ENCODE measurements at places on chromosomes 11 and 22.

DNA sequence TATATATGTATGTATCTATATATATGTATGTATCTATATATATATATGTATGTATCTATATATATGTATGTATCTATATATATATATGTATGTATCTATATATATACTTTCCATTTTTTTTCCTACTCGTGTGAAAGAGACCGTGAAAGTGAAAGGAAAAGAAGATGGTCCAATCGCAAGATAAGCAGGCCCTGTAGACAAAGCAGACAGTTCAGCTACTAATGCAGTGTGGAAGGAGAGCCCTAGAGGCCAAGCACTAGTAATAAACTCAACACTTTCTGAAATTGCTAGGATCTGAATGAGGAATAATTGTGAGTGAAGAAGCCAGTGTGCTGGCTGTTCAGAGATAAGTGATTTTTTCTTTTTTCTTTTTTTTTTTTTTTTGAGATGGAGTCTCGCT, 47.2 kb downstream of the MCHR1 start:
- DNase-seq, result no peak

DNA sequence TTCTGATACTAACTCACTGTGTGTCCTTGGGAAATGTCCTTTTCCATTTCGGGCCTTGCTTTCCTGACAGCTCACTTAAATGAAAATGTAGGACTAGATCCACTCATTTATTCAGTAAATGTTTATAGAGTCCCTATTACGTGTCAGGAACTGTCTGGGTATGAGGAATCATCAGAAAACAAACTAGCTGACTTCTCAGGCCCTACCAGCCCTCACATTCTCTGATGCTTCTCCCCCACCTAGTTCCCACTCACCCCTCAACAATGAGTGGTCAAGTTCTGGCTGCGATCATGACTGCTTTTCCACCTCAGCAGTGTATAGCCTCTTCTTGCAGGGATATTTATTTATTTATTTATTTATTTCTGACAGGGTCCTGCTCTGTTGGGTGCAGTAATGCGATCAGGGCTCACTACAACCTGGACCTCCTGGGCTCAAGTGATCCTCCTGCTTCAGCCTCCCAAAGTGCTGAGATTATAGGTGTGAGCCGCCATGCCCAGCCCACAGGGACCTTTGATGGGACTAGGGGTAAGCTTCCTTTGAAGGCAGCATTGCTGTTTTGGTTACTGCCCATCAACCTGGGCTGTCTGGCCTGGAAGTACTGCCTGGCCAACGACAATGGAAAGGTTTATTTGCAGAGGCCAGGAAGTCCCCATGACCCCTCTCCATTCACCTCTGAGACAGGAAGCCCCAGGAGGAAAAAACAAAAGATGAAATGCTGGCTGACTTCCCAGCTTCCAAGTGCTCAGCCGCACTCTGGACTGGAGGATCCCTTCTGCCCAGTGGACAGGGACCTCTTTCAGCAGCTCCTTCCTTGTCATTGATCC, 33.1 kb upstream of the POLD3 start:
- no peak for DNase-seq

- no peak for DNase-seq
Observed at GRCh38 chr22:20402960-20403778, 9.2 kb downstream of the ZNF74 start.

GRCh38 chr11:126485021-126485792, 129.7 kb downstream of the ST3GAL4 start:
- DNase-seq, result no peak

DNA sequence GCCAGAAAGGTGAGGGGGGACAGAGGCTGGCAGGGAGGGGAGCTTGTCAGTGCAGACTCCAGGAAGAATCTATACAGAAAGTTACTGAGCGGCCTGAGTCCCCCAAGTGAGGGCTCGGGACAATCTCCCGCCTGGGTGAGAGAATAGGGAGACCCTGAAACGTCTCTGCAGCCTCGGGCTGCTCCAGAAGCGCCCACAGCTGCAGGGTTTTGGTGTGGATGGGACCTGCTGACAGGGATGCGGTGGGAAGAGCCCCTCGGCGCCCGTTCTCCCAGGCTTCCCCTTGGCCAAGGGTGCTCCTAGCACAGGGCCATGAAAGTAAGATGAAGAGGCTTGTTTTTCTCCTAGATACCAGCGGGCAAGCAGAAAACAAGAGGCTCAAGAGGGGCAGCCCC, 743 bp upstream of the RCE1 start:
- DNase-seq, result no peak

DNA sequence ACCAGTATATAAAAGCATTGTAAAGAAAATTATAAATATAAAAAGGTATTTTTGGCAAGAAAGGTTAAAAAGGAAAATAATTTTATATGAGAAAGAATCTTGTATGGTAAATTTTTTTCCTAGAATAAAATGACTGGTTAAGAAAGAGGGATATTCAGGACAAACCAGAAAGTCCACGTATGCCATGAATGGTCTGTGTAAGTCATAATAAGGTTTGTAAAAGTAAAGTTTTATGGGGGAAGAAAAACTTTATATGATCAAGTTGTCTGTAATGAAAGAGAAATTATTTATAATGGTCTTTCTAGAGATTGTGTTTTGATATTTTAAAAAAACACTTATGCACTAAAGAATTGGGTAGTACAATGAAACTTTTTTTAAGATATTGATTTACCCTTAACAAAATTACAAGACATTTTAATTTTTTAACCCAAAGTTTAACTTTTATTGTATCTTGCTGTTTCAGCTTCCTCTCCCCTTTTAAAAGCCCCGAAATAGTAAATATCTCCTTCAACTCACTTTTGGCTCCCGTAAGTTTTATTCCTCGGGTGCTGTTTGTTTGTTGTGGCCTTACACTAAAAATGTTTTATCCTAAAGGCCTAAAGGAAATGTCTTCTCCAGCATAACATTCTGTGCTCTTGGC, 47.7 kb downstream of the AMOTL1 start:
- no peak for DNase-seq

- DNase-seq, result no peak
Observed at GRCh38 chr22:46659791-46660186, 39.6 kb downstream of the GRAMD4 start.

DNA sequence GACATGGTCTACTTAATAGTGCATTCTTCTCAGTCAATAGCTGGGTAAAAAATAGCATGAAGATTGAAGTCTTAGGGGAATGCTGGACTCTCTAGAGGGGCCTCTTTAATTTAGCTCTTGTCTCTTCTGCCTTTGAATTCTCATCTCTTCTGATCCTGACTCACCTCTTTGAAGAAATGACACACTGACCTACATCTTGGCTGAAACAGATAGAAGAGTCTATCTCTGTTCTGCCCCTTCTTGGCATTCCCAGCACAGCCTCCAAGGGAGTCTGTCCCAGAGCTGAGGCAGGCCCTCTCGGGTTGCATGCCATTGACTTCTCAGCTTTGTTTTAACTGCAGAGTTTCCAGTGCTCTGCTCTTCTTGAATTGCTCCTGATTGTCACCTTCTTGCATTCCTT, 55.7 kb downstream of the PTPRJ start:
- no peak for DNase-seq

- DNase-seq, result no peak
Observed at GRCh38 chr11:14041040-14041439, 78.5 kb downstream of the SPON1 start.

- no peak for DNase-seq
Observed at GRCh38 chr11:59600234-59600633, 15.3 kb downstream of the OSBP start.

- DNase-seq, result no peak
Observed at GRCh38 chr11:121291896-121292494, 576 bp upstream of the SC5D start.

GRCh38 chr22:46393873-46394272, 58.4 kb downstream of the TRMU start:
- DNase-seq, result no peak

DNA sequence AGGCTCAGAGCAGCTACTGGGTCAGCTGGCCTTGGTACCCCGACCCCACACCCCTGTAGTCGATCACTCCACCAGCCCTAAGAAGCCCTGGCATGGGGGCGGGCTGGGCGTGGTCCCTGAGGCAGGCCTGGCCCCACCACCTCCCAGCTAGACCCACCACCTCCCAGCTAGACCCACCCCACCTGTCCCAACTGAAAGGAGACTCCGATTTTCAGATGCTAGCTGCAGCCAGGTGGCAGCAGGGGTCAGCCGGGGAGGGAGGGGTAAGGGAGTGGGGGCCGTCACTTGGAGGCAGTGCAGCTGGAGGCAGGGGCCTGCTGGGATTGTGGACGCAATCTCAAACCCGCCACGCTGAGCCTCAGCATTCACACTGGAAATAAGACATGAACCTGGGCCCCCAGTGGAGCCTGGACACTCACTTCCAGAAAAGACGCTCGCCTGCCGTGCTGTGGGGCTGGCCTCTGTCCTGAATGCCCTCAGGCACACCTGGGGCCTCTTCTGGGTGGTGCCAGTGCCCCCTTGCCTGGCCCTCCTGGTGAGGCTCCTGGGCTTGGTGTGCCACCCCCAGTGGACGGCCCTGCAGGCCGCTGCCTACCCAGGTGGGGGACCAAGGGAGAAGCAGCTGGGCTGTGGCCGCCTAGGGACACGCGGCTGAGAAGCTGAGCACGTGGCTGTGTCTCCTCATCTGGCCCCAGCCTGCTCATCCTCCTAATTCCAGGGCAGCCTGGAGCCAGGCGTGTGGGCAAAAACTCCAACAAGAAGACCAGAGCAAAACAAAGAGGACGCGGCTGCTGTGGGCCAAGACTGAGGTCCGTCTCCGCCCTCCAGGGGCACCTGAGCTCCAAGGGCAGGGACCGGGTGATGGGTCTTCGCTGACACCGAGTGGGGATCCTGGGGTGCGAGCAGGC, 26.7 kb downstream of the OSBPL5 start:
- no peak for DNase-seq

- no peak for DNase-seq
Observed at GRCh38 chr22:20748731-20749428, 25.0 kb upstream of the SERPIND1 start.

GRCh38 chr11:131874070-131874469, 503.7 kb downstream of the NTM start:
- DNase-seq, result no peak

DNA sequence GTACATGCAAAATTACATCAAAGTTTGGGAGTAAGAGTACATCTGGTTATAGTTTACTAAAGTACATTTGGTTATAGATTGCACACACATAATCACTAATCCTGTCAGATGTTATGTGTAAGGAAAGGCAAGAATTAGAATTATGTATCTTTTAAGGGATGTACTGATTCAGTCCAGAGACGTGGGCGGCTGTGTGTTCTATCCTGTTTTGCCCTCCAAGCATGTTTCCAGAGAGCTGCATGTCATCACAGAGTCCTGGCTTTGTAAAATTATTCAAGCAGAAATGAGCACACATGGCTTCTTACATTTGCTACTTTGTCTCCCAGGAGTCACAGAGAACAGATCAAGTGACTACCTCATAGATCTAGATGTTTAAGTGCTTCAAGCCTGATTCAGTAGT, 33.2 kb upstream of the CEP126 start:
- no peak for DNase-seq

- DNase-seq, result no peak
Observed at GRCh38 chr11:24513479-24514218, 16.8 kb downstream of the LUZP2 start.

GRCh38 chr11:131146827-131147490, 223.5 kb upstream of the NTM start:
- no peak for DNase-seq

DNA sequence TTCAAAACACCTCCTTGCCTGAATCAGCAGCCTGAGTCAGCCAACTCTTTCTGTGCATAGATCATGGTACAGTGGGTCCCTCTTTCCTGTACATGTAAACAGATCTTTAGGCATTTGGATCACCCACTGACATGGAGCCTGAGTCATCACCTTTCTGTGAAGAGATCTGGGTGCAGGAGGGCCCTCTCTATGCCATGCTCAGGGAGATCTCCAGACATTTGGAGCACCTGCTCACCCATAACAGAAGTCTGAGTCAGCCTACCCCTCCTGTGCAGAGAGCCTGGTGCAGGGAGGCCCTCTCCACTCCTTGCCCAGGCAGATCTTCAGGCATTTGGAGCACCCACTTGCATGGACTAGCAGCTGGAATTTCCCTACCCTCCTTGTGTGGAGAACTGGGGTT, 56.2 kb upstream of the GLYAT start:
- DNase-seq, result no peak

DNA sequence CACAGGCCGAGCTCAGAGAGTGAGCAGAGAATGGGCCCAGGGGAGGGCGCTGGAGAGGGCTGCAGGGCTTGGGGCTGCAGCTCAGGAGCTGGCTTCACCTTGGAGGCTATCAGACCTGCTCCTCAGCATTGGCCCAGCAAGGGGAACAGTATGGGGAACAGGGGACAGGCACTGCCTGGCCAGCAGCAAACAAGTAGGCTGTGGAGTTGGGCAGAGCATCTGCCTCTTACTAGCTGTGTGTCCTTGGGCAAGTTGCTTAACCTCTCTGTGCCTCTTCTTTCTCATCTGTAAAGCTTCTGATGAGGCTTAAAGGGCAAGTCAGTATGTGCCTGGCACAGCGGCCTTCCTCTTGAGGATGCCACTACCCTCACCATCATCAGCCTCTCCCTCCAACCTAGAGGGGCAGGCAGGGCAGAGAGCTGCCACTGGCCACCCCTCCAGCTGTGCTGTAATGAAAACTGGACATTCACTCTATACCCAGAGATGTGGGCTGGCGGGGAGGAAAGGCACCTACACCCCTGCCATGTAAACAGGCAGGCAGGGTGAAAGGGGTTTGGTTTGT, 7.5 kb upstream of the CDKN1C start:
- peak; percentile 30 for DNase-seq

DNA sequence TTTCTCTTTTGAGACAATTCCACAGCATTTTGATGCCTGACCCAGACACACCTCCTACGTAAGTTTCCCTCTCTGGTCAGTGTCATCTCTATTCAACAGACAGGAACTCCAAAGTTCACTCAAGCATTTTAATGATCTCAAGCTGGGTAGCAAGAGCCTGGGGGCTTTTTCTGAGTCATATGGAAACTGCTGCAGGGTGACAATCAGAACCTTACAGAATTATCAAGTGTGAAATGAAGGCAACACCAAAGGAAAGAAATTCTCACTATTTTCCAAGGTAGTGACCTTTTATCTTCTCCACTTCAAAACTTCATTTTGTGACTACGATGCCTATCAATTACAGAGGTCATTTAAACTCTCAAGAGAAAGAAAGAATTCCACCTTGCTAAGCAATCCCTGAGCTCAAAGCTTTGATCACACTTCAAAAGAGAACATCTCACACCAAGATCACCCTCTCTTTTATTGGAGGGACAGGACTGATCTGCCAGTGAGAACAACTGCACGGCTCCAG, 229.0 kb upstream of the ZC3H12C start:
- no peak for DNase-seq

DNA sequence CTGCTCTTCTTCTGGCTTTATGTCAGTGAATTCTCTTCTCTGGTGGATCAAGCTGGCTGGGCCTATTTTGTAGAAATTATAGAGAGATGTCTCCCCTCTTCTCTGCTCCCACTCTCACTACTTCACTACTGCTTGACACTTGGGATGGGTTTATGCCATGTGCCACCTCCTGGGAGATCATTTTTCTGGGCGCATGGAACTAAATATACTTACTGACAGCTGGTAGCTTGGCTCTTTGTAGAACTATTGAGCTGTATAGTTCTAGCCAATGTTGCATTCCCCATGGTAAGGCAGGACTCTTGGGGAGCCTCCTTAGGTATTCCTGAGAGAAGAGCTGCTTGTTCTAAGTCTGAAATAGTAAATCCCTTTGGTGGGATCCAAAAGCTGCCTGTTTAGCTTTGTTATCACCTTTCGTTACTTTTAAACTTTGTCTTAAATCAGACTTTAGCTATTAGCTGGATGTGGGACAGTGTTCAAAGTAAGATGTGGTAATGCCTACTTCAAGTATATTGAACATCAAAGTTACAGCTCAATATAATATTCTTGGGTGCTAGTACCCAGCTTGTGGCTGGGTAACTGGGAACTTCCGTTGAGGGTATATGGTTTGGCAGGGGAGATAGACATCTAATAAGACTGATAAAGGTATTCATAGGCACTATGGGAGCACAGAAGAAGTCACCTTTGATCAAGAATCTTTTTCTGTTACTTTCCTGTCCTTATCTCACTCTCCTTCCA, 87.5 kb upstream of the RRM1 start:
- no peak for DNase-seq
